ENCODE measurements at places on chromosomes 13 and 19. TPM values are rescaled to one million over a fixed set of nuclear protein-coding genes. Genes with fewer than 3 reads are reported as not detected.

GRCh38 chr13:78603240-78603957, at the start of gene POU4F1:
POU4F1 (minus strand) TSS chr13:78603552; CDS start chr13:78603326, 226 bp downstream.
- peaks cover 35% of the 10 kb centered on the region for H3K4me1 ChIP-seq
- peaks cover 87% of the 10 kb centered on the region for H3K27me3 ChIP-seq
- peaks cover 2% of the 10 kb centered on the region for H3K36me3 ChIP-seq
- peak within 1 kb of the TSS; percentile 78 for H3K27ac ChIP-seq

GRCh38 chr13:113168211-113168610, 9.8 kb downstream of the PROZ start:
- DNase-seq, result no peak
- H3K36me3 ChIP-seq, result peaks cover 38% of the 10 kb centered on the region
- peaks cover 42% of the 10 kb centered on the region for H3K4me1 ChIP-seq
- H3K4me3 ChIP-seq, result no peak overlapping the region
- no peaks in the 10 kb centered on the region for H3K27me3 ChIP-seq

GRCh38 chr13:111629457-111629856, 309.0 kb downstream of the TEX29 start:
- H3K27me3 ChIP-seq, result no peaks in the 10 kb centered on the region
- DNase-seq, result no peak
- no peaks in the 10 kb centered on the region for H3K36me3 ChIP-seq
- no peaks in the 10 kb centered on the region for H3K4me1 ChIP-seq
- no peak overlapping the region for H3K27ac ChIP-seq
- no peak overlapping the region for H3K4me3 ChIP-seq

- H3K36me3 ChIP-seq, result peaks cover 2% of the 10 kb centered on the region
- peak within 1 kb of the TSS; percentile 85 for H3K4me3 ChIP-seq
- peaks cover 15% of the 10 kb centered on the region for H3K4me1 ChIP-seq
- peak within 1 kb of the TSS; percentile 84 for H3K27ac ChIP-seq
- peak; percentile 49 for DNase-seq
- peaks cover 22% of the 10 kb centered on the region for H3K27me3 ChIP-seq
These were observed at the start of gene MCF2L for GRCh38 chr13:112968910-112969691. MCF2L (plus strand) TSS chr13:112969214; CDS start chr13:112969380, 166 bp downstream.

DNA sequence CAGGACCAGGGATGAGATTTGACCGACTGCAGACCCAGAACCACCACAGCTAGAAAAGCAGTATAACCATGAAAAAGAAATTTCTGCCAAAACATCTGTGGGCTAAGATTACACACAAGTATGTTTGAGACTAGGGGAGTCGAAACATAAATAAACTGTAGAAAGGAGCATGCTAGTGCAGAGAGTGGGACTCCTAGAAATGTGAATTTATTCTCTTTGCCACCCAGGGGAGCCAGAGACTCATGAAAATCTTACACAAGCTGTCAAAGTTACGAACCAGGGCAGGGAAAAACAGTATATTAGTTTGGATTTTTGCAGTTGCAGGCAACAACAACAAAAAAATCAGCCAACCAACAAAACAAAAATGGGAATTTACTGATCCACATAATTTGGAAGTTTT, 12.3 kb upstream of the HSPH1 start:
- H3K4me3 ChIP-seq, result no peak overlapping the region
- H3K27ac ChIP-seq, result no peak overlapping the region
- H3K36me3 ChIP-seq, result peaks cover 2% of the 10 kb centered on the region

DNA sequence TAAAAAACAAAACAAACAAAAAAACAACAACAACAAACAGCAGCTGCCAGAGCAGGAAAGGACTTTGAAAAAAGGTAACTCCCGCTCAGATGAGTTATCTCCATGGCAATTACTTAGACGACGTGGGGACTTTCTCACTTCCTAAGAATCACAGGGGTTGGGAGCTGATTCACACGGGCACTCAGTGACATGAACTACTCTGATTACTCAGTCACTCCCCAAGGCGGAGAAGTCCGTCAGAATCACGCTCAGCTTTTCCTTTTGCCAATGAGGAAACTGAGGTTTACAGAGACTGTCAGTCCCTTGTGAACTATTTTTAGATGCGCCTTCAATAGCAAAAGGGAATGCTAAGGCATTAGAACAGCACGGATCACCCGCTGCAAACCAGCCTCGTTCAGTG, 32.3 kb upstream of the MATK start:
- H3K4me3 ChIP-seq, result no peak overlapping the region
- no peaks in the 10 kb centered on the region for H3K36me3 ChIP-seq

- peaks cover 6% of the 10 kb centered on the region for H3K27me3 ChIP-seq
- no peaks in the 10 kb centered on the region for H3K36me3 ChIP-seq
- no peak overlapping the region for H3K4me3 ChIP-seq
- no peak overlapping the region for H3K27ac ChIP-seq
- no peak for DNase-seq
These were observed 188.4 kb downstream of the ITGBL1 start for GRCh38 chr13:101640788-101641400.

DNA sequence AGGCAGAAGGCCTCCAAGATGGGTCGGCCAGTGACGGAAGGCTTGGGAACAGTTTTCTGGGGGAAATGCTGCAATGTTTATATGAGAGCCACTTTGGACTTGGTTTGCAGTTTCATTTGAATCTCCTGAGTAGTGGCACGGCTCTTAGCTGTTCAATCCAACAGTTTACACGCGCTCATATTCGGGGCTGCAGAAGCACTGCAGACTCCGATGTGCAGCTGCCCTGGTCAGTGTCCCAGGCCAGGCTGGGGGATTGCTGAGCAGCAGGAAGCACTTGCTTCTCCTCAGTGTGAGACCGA, 31.7 kb downstream of the CEBPG start:
- no peaks in the 10 kb centered on the region for H3K36me3 ChIP-seq
- no peak for DNase-seq
- H3K4me1 ChIP-seq, result no peaks in the 10 kb centered on the region
- no peak overlapping the region for H3K27ac ChIP-seq
- no peak overlapping the region for H3K4me3 ChIP-seq
- H3K27me3 ChIP-seq, result no peaks in the 10 kb centered on the region

- H3K27me3 ChIP-seq, result no peaks in the 10 kb centered on the region
- no peaks in the 10 kb centered on the region for H3K36me3 ChIP-seq
- no peaks in the 10 kb centered on the region for H3K4me1 ChIP-seq
- no peak overlapping the region for H3K4me3 ChIP-seq
- DNase-seq, result no peak
These were observed 1222.2 kb upstream of the SPRY2 start for GRCh38 chr13:81563091-81563490.

GRCh38 chr19:46625731-46626130, 842 bp upstream of the PTGIR start:
- no peaks in the 10 kb centered on the region for H3K27me3 ChIP-seq
- H3K4me1 ChIP-seq, result peaks cover 55% of the 10 kb centered on the region
- peak overlapping the region; percentile 5 for H3K27ac ChIP-seq
- H3K4me3 ChIP-seq, result no peak overlapping the region

- no peak overlapping the region for H3K27ac ChIP-seq
- H3K4me1 ChIP-seq, result no peaks in the 10 kb centered on the region
- no peaks in the 10 kb centered on the region for H3K36me3 ChIP-seq
- no peaks in the 10 kb centered on the region for H3K27me3 ChIP-seq
These were observed 741.0 kb upstream of the KLHL1 start for GRCh38 chr13:70849222-70849621.

DNA sequence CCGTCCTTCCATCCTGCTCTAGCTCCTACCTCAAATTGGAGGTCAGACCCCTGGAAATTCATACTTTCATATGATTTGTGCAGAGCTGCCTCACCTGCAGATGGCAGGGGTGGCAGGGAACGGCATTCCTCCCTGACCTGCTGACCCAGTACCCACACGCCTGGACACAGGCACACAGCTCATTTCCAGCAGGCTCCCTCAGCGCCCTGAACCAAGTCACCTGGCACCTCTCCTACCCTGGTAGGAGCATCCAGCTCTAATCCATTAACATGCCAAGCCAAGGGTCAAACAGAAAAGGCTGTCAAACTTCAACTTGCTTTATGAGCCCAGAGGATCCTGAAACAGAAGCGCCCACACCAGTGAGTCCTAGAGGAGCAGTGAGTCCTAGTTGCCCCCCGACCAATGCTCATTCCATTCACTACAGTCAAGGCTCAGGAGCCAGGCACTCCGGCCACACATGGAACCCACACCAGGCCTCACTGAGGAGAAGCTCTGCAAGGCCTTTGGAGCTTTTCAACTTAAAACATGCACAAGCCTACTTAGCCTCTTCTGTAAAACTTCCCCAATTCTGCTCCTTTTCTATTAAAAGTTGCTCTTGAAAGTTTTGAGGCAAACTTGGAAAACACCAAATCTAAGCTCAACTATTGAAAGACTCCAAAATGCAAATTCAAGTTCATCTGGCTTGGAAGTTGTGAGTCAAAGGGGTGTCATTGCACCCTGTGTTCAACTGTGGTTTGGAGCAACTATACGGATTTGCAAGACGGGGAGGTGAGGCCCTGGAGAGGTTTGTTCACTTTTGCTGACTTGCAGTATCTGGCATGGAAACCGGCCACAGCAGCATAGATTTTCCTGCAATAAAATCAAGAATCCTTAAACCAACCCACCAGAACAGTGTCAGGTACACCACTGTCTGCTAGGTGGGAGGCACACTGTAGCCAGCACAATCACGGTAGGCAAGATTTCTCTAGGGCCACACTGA, 96.7 kb downstream of the CRYL1 start:
- peaks cover 8% of the 10 kb centered on the region for H3K4me1 ChIP-seq
- peaks cover 7% of the 10 kb centered on the region for H3K36me3 ChIP-seq
- DNase-seq, result no peak
- H3K27me3 ChIP-seq, result no peaks in the 10 kb centered on the region
- no peak overlapping the region for H3K27ac ChIP-seq

GRCh38 chr19:29881386-29881785, 60.7 kb upstream of the URI1 start:
- H3K4me1 ChIP-seq, result peaks cover 5% of the 10 kb centered on the region
- H3K4me3 ChIP-seq, result no peak overlapping the region
- H3K36me3 ChIP-seq, result no peaks in the 10 kb centered on the region
- no peak overlapping the region for H3K27ac ChIP-seq

DNA sequence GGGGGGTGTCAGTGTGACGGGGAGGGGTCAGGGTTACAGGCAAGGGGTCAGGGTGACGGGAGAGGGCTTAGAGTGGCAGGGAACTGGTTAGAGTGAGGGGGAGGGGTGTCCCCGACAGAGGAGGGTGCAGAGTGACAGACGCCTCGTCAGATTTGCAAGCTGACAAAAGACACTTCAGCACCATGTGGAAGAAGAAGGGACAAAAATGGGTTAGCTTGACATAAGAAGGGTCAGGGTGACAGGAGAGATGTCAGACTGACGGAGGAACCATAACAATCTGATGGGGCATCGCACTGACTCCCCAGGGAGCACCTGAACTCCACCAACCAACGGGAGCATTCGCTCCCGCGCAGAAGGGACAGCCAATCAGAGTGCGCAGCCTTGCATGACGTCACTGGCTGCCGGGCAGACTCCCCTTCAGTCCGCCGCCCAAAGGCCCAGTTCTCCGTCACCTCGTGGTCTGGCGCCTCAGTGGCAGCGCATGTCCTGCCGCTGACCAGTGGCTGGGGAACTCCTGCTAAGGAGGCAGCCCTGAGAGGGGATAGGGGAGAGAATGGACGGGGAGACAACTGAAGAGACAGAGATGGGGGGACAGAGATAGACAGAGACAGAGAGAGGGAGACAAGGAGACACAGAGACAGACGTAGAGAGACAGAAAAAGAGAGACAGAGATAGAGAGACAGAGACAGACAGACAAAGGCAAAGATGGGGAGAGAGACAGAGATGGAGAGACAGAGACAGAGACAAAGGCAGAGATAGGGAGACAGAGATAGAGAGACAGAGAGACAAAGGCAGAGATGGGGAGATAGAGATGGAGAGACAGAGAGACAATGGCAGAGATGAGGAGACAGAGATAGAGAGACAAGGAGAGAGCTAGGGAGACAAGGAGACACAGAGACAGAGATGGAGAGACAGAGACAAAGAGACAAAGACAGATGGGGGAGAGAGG, 30.2 kb downstream of the C19orf81 start:
- H3K4me1 ChIP-seq, result peaks cover 3% of the 10 kb centered on the region
- no peak overlapping the region for H3K4me3 ChIP-seq
- peaks cover 6% of the 10 kb centered on the region for H3K27me3 ChIP-seq
- peak overlapping the region; percentile 61 for H3K27ac ChIP-seq

GRCh38 chr13:43776006-43776405, 10.8 kb downstream of the ENOX1 start:
- no peak overlapping the region for H3K4me3 ChIP-seq
- no peak for DNase-seq
- H3K4me1 ChIP-seq, result no peaks in the 10 kb centered on the region
- H3K27ac ChIP-seq, result no peak overlapping the region
- H3K36me3 ChIP-seq, result no peaks in the 10 kb centered on the region
- H3K27me3 ChIP-seq, result peaks cover 10% of the 10 kb centered on the region

DNA sequence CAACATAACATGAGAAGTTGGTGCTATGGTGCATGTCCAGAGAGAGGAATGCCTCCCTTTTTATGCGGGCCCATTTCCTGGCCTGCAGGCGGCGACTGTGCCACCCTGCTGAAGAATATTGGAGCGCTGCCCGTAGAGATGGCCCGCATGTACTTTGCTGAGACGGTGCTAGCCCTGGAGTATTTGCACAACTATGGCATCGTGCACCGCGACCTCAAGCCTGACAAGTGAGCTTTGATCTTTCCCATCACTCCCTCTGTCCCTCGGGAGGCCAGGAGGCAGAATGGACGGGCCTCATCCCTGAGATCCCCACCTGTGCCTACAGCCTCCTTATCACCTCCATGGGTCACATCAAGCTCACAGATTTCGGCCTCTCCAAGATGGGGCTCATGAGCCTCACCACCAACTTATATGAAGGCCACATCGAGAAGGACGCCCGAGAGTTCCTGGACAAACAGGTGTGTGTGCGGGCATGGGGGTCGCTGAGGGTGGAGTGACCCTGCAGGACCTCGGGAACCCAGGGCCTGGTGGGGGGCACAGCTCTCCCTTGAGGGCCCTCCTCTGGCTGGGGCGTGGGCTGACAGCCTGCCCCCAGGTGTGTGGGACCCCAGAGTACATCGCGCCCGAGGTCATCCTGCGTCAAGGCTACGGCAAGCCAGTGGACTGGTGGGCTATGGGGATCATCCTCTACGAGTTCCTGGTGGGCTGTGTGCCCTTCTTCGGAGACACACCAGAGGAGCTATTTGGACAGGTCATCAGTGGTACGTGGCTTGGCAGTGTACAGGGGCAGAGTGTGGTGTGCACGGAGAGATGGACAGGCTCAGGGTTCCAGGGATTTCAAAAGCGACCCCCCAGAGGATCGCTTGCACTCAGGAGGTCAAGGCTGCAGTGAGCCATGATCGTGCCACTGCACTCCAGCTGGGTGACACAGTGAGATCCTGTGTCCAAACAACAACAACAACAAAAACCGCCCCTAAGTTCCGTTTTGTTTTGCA, 16.2 kb downstream of the DNASE2 start:
- peaks cover 14% of the 10 kb centered on the region for H3K4me1 ChIP-seq
- H3K27me3 ChIP-seq, result peaks cover 7% of the 10 kb centered on the region
- no peak for DNase-seq

The KLK13 gene
- total RNA-seq, result not detected

The KCNN1 gene
- not detected for total RNA-seq

The FCGBP gene
- 7.1 TPM for total RNA-seq

The PRODH2 gene
- not detected for total RNA-seq

The ZNF554 gene
- total RNA-seq, result 4.1 TPM

The OR7D4 gene
- not detected for total RNA-seq

The ZNF229 gene
- total RNA-seq, result 0.77 TPM

The POU4F1 gene
- total RNA-seq, result 0.17 TPM

The GYS1 gene
- total RNA-seq, result 55.8 TPM

The TMEM59L gene
- not detected for total RNA-seq
